ENCODE measurements at places on chromosomes 1 and 21.

- no peak for DNase-seq
Measured at GRCh38 chr1:226838456-226838855, 32.0 kb upstream of the PSEN2 start.

DNA sequence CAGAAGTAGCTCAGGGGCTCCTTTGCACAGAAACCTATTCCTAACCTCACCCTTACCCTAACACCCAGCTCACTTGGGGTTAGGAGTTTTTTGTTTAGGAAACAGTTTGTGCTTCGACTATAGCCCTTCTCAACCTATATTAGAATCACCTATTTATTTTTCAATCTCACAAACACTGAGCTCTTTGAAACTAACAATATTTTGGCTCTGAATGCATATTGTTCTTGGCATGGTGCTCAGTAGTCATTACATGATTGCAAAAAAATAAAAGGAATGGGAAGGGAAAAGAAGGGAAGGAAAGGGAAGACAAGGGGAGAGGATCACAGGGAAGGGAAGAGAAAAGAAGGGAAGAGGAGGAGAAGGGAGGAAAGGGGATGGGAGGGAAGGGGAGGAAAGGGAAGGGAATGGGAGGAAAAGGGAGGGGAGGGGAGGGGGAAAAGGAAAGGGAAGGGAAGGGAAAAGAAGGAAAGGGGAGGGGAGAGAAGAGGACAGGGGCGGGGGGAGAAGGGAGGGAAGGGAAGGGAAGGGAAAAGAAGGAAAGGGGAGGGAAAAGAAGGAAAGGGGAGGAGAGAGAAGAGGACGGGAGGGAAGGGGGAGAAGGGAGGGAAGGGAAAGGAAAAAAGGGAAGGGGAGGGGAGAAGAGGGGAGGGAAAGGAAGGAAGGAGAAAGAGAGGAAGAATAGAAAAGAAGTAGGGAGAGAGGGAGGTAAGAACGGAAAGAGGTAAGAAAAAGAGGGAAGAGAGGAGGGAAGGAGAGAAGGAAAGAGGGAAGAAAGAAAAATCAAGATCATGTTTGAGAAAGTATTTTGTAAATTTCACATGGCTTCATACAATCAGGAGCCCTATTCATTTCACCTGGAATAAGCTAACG, 484.1 kb upstream of the NFIA start:
- DNase-seq: no peak

GRCh38 chr21:31803039-31804007, 69.5 kb upstream of the HUNK start:
- no peak for DNase-seq

GRCh38 chr21:16563795-16564194, 834.0 kb downstream of the USP25 start:
- no peak for DNase-seq

DNA sequence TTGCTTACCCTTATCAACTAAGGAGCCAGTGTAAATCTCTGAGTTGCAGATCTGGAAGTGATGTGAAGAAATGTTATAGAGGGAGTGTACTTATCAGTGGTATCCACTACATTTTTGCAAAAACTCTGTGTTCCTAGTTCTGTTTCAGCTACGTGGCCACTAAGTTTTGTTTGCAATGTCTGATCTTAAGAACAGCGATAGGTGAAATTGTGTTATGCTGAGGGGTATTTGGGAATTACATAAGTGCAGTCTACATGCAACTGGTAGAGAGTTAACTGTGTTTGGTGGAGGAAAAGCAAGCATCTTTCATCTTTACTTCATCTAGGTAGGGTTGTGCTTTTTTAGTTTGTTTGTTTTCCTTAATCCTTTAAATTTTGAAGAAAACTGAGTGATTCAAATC, 198.8 kb upstream of the SGIP1 start:
- DNase-seq: no peak

DNA sequence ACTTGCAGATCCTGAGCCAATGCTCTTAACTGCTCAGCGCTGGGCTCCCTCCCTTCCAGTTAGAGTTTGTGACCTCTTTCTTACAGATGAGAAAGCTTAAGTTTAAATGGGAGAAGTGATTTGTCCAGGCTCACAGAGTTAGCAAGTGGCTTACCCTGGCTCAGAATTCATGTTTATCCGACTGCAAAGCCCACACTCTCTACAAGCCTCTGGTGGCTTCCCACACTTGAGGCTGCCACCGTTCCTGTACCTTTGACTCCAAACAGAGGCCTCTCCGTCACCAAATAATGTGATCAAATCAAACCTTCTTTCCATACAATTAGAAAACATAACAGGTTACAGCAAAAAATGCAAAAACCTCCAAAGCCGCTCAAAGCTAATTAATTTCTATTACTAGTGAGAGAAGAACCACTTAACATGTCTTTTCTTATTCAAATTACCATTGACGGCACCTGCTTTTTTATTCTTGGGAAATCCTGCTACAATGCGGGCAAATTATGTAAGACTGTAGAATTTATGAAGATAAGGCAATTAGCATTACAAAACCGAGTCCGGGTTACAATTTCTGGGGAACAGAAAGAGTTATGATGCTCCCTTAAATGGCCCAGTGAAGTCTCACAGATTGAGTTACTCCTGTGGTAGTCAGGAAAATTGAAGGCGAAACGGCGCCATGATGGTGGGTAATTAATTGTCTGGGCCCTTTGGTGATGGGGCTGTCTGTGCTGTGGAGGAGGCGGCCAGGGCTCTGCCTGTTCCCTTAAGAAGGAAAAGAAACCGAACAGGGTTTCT, 324.3 kb upstream of the POU3F1 start:
- no peak for DNase-seq

DNA sequence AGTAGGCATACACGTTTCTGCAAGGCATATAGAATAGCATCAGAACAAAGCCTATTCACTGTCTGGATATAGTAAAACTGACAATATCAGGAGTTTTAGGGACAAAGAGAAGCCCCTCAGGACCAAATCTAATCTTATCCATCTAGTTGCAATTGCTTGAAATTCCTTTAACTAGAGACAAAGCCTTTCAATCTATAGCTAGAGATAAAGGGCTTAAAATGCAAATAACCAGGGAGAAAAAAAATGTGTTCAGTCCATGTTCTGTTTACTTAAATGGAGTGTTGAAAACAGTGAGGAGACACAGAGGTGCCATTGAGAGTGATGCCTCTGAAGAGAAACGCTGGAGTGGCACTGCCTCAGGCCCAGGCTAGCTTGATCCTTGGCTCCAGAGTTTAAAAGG, 286.1 kb downstream of the DPYD start:
- no peak for DNase-seq

- no peak for DNase-seq
Measured at GRCh38 chr1:177755851-177756560, 213.9 kb downstream of the SEC16B start.
